ENCODE measurements at places on chromosomes 6 and 20.
A peak's percentile ranks its signal among the peaks of the same experiment; 100 is the strongest.

DNA sequence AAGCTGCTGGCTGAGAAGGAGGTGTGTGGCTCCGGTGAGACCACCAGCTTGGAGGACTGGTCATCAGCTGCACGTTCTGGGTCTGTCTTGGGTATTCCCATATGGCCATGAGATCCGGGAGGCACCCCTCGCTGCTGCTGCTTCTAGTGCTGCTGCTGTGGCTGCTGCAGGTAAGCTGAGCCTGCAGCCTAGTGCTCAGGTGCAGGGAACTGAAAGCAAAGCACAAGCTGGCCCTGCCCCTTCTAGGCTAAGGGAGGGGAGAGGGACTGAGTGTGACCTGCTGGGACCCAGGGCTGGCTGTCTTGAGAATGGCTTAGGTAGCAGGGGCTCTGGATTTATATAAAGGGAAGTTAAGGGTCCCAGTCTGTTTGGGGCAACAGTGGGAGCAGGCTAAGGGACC, 403 bp downstream of the CDH26 start:
- DNase-seq = no peak

GRCh38 chr6:18585032-18585573, 198.0 kb downstream of the RNF144B start:
- no peak for DNase-seq

DNA sequence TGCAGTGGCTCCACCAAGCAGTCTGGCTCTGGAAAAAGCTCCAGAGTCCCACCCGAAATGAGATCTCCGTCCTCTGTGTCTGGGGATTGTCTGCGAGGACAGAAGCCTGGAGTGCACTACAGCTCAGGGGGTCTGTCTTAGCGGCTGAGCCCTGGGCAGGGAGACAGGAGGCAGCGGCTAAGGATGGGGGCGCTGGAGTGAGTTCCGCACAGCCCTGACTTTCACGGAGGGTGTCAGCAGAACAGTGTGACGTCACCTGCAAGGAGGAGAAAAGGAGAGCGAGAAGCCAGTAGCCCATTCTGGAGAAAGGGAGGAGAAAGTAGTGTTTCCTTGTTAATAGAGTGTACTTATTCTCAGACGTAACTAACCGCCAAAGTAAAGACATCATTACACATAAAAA, 97.6 kb downstream of the FAM50B start:
- no peak for DNase-seq

DNA sequence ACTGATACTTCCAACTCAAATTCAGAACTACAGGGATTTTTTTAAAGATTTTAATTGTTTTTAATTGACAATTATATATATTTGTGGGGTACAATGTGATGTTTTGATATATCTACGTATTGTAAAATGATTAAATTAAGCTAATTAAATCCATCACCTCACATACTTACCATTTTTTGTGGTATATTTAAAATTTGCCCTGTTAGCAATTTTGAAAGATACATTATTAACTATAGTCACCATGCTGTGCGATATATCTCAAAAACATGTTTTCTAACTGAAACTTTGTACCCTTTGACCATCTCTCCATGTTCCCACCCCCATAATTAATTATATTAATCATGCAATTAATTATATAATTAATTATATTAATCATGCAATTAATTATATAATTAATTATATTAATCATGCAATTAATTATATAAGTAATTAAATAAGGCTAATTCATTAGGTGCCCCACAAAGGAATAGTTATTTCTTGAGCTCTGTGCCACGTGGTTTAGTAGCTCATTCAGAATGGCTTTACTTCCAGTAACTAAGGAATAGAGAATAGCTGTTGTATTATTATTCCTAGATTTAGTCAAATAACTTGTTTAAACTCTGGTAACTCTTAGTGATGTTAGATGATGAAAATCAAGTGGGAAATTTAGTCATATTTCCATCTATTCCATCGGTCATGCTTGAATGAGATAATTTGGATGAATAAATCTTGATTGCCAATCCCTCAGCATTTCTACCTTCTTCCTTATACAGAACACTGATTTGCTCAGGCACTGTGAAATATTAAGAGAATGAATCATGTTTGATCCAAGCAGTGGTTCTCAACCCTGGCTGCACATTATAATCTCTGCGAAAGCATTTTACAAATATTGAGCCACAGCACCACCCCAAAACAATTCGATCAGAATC, 25.1 kb downstream of the LOC128125822 start:
- DNase-seq = no peak

GRCh38 chr6:44223319-44224028, at the start of gene SLC29A1:
SLC29A1 (plus strand) TSS chr6:44223595; CDS start chr6:44227314, 3,719 bp downstream.
- DNase-seq = peak; percentile 81

DNA sequence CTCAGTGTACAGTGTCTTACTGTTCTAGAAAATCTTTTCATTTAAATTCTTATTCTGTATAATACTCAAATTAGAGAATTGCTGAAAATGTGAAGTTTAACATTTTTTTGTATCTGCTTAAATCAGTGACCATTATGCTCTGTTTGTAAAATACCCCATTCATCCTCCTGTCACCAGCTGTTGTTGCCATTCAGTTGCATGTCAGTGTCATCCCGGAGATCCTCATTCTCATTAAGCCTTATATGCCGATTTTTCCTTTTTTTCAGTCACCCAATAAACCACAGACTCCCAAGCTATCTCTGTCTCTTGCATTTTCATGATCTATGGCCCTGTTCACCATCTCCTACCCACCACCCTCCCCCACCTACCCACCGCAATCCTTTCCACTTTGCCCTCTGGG, 20.4 kb downstream of the GTF2H5 start:
- DNase-seq = no peak

GRCh38 chr6:360764-361373, 30.7 kb upstream of the IRF4 start:
- no peak for DNase-seq

DNA sequence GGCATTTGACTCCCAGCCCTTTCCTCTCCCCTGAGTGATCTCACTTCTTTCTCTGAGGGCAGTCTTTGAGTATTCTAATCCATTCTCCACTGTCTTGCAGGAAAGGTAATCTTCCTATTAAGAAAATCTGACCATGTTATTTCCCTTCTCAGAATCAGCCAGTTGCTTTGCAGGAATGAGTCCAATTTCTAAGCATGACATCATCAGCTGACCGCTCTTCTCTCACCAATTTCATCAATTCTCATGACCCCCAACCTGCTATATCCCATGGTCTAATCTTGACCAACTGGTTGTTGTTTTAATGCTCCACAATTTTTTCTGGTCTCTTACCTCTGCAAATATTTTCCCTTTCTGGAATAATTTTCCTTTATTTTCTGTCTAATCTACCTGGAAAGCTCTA, 73.4 kb downstream of the FAM229B start:
- no peak for DNase-seq

Measured in stimulated activated CD4-positive, alpha-beta T cell treated with anti-CD3 and anti-CD28 coated beads, Interleukin-4, amount 100 ng/mL, for 4 hours (primary cell).